ENCODE measurements at places on chromosomes 7 and 10. TPM values are rescaled to one million over a fixed set of nuclear protein-coding genes. Genes with fewer than 3 reads are reported as not detected.

Gene DNAJC30
- 3.1 TPM for total RNA-seq

Gene ARL5B
- 41.4 TPM for total RNA-seq

Gene PDCD4
- 44.9 TPM for total RNA-seq

Gene CALCR
- not detected for total RNA-seq

Gene SORCS3
- not detected for total RNA-seq

Gene SRPK2
- 75.8 TPM for total RNA-seq

Gene ASZ1
- not detected for total RNA-seq

Gene IGF2BP3
- 196 TPM for total RNA-seq

Gene SNX10
- 0.80 TPM for total RNA-seq

Gene ZNF248
- 6.4 TPM for total RNA-seq

Gene NKX6-2
- total RNA-seq = not detected

Gene CRHR2
- not detected for total RNA-seq

Gene WEE2
- not detected for total RNA-seq

Gene LRRC4
- total RNA-seq = 1.3 TPM

Gene TMEM236
- total RNA-seq = 0.14 TPM

Gene IRF5
- 1.4 TPM for total RNA-seq

Gene TUBAL3
- 0.57 TPM for total RNA-seq

Gene CACUL1
- total RNA-seq = 48.4 TPM

Gene BUB3
- total RNA-seq = 267 TPM

Gene CALML3
- not detected for total RNA-seq

Gene CPXM2
- 13.5 TPM for total RNA-seq

Gene TMEM229A
- total RNA-seq = not detected

Gene ZPBP
- not detected for total RNA-seq

Gene MAT1A
- not detected for total RNA-seq

Gene VWDE
- total RNA-seq = 0.50 TPM

Gene TCERG1L
- not detected for total RNA-seq

Gene NKX2-3
- 2.4 TPM for total RNA-seq

Gene PSD
- total RNA-seq = 0.07 TPM

Gene MACC1
- not detected for total RNA-seq

Gene CLDN3
- 0.27 TPM for total RNA-seq

Gene TBC1D12
- 16.8 TPM for total RNA-seq

Gene SKIDA1
- total RNA-seq = 0.72 TPM

Gene BAMBI
- 3.2 TPM for total RNA-seq

Gene CELF2
- 19.5 TPM for total RNA-seq

Gene CYP2C19
- total RNA-seq = not detected

Gene IFIT1
- total RNA-seq = 1.5 TPM

Gene SORBS1
- 0.93 TPM for total RNA-seq

Gene OR6V1
- not detected for total RNA-seq

Gene TMEM196
- total RNA-seq = not detected

Gene GFRA1
- not detected for total RNA-seq

Gene AGR2
- total RNA-seq = not detected

Gene AKR1C8
- not detected for total RNA-seq

Gene SNCG
- total RNA-seq = 21.4 TPM

Gene GDF2
- not detected for total RNA-seq

Gene SPDYE1
- total RNA-seq = 0.07 TPM

Gene ANKRD16
- total RNA-seq = 5.3 TPM

Gene PPRC1
- 28.6 TPM for total RNA-seq

Gene HOGA1
- 0.36 TPM for total RNA-seq

Gene ANKRD1
- 1,007 TPM for total RNA-seq

Gene CALU
- 486 TPM for total RNA-seq

Gene MMRN2
- total RNA-seq = 261 TPM

Gene LEP
- total RNA-seq = not detected

Gene INSIG1
- 118 TPM for total RNA-seq

Gene CACNB2
- not detected for total RNA-seq

Gene CRYGN
- total RNA-seq = not detected

Gene ATXN7L1
- total RNA-seq = 10.0 TPM

Gene SPRN
- total RNA-seq = not detected

Data from thoracic aorta endothelial cell (primary cell).